PC-3 (cell line): ENCODE measurements at places on chromosomes 16 and 17.

DNA sequence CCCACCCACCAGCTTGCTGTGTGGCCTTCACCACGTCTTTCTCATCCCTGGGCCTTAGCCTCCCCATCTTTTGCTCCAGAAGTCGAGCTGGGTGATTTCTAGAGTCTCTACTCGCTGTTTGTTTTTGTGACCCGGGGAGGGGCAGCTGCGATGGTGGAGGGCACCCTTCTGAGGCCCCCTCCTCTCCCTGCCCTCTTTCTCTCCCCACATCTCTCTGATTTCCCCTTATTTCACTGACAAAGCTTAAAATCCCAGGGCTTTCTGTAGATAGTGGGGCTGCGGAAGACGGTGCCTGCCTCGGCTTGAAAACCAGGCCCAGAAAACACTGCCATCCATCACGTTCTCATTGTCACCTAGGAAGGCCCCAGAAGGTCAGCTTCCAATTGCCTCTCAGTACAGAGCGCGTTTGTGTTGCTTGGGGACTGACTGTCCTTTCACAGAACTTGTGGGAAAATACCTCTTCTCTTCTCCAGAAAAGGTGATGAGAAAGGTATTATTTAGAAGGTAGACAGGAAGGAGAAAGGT lies 95.1 kb downstream of the NTN1 start:
- DNase-seq: no peak

DNA sequence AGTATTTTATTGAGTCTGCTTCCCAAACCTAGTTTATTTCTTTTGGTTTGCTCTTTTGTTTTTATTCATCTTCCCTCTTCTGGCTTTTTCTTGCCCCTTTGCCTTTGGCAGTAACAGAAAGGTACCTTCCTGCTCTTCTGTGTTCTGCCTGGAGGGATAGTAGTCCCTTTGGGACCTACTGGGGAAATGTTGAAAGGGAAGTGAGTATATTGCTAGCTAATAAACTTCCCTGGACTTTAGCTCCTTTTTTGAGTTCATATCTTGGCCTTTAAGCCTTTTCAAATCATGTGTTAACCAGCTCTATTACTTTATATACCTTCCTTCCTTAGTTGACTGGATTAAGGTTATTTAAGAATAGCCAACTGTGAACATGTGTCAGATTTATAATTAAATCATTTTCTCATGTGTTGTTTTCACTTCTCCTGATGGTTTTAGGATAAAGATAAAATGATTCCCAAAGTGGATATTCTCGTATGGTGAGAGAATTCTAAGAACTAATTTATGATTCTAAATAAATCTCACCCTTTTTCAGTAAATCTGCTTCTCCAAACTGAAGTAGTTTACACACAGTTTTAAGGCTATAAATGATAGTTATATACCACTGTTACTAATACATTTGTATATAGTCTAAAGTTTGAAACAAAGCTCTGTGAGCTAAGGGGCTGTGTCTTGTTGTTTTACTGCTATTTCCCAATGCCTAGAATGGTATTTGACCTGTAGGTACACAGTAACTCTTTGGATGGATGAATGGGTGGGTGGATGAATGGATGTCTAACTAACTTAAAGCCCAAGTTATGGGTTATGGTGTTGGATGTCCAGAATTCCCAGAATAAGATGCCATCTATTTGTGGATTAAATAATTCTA lies 45.7 kb downstream of the OMG start:
- no peak for DNase-seq

GRCh38 chr16:57196753-57197152 lies 10.6 kb downstream of the RSPRY1 start:
- no peak for DNase-seq

DNA sequence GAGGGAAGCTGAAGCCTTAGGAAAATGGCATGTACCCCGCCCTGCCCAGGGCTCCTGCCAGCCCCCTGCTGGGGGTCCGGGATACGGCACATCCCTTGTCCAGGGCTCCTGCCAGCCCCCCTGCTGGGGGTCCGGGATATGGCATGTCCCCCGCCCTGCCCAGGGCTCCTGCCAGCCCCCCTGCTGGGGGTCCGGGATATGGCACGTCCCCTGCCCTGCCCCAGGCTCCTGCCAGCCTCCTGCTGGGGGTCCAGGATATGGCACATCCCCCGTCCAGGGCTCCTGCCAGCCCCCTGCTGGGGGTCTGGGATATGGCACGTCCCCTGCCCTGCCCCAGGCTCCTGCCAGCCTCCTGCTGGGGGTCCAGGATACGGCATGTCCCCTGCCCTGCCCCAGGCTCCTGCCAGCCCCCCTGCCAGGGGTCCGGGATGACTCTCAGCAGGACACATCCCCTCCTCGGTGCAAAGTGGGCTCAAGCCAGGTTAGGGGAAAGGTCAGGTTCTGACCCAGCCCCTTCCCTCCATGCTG lies 43.2 kb downstream of the RPH3AL start:
- DNase-seq: peak; percentile 7

DNA sequence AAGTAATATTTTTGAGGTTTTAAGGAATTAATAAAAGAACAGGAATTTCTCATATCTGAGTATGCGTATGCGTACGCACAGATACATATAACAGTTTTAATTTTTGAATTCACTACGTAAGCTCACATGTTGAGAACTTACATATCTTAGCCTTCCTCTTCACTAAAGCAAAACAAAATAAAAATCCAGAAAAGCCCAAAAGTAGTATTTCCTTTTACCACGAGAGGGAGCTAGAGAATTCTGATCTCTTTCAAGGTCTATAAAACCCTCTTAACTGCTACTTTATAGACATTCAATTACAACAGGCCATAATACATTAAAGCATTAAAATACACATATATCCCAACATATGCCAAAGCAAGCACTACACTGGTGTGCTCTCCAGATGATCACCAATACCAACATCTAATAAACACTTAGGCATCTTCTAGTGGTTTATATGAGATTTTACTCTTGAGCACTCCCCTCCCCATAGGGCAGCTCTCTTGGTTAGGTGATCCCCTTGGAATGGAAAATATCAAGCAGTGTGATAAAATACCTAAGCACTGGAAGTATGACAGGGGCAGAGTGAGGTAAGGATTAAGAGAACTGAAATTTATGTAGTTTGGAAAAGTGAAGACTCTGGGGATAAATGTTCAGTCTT lies 94.0 kb downstream of the SKAP1 start:
- DNase-seq: peak; percentile 96

DNA sequence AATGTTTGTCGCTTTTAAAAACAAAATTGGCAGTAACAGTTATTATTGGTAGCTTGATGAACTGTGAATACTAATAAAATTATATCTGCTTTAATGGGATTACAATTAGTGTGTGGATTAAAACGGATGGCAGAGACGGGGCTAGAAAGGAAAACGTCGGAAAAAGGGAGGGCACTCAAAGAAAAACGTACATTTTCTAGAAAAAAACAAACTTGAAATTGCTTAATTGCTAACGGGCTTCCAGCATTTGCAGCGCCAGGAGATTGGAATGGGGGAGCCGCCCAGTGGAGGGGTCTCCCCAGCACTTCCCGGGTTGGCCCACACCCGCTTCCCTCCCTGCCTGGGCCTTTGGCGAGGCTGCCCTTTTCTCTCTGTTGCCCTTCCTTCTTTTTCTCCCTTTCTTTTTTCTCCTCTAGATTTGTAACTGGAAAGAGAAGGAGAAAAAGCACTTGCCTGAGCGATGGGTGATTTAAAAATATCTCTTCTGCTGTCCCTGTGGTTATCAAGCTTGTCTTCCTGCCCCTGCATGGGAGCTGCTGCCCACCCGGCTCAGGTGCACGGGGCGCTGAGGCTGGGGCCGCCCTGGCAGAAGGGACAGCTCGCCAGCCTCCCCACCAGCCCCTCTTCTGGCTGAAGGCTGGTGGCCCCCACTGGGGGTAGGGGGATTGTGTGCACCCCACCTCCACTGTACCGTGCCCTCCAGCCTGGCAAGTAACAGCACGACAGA lies 5.9 kb downstream of the BAHCC1 start:
- DNase-seq: no peak

DNA sequence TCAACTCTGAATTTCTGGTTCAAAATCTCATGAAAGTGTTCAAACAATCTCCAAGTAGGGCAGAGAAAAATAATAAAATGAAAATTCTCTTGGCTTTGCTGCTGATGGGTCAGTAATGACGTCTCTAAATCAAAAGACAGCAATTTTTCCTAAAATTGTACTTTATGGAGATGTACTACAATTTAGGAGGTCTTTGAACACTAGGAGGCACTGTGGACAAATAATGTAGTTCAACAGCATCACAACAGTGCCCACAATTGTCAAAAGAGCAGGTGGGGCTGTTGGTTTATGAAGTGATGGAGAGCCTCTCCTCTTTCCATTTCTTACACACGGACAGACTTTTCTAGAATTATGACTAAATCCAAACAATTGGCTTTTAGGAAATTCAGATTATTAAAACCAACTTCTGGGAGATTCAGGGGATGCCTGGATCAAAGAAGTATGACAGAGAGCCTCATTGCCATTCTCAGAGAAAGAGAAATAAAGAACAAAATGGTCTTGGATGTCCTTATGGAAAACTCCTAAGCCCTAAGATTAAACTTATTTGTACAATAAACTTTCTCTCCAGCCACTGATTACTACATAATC lies 23.8 kb downstream of the EZH1 start:
- peak; percentile 80 for DNase-seq

DNA sequence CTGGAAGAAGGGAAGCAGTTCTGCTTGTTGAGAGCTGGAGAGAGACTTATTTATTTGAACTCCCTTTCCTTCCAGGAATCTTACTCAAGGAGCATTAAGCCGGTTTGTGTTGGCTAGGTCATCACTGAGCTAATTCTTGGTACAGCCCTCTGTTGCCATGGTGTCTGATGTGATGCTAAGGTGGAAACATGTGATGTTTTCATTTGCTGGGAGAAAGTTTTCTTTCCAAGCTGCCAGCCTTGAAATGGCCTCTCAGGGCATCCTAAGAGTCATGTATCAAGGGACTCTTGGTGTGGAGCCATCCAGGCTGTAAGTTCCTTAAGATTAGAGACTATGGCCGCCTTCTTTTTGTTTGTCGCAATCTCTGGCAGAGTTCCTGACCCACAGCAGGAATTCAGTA lies 4.2 kb downstream of the PSKH1 start:
- DNase-seq: no peak

DNA sequence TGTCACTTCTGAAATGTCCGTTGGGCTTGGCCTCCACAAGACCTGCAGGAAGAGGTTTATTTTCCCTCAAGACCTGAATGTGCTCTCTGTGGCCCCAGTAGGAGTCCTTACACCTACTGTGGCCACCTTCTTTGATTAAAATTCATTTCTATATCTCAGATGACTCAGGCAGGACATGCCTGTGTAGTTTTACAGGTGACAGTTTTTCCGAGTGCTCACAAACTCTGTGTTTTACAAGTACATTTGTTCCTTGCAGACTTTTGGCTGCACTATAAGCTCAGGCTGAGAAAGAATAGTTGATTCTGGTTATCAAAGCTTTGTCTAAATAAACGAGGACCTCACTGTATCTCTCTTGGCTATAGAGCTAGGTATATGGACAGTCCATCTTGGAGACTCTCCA lies 257.1 kb downstream of the MAP2K4 start:
- DNase-seq: no peak

- no peak for DNase-seq
Measured at GRCh38 chr17:2361010-2361760, 23.9 kb downstream of the SGSM2 start.

DNA sequence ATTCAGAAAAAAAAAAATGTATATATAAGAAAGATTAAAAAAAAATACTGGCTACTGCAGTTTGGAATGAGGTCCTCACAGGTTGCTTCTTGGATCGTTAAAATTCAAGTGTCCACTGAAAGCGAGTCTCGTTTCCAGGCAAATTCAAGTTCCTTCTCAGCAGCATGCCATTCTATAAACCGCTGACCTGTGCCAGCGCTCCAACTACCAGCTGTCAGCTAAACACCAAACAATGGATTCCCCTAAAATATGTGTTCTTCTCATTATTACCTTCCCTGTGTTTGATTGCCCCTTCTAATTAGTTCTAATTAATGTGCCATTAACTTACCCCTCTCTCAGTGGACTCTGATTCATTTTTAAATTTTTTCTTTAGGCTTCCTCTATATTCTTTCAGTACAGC lies 92.4 kb downstream of the DNAH9 start:
- no peak for DNase-seq

DNA sequence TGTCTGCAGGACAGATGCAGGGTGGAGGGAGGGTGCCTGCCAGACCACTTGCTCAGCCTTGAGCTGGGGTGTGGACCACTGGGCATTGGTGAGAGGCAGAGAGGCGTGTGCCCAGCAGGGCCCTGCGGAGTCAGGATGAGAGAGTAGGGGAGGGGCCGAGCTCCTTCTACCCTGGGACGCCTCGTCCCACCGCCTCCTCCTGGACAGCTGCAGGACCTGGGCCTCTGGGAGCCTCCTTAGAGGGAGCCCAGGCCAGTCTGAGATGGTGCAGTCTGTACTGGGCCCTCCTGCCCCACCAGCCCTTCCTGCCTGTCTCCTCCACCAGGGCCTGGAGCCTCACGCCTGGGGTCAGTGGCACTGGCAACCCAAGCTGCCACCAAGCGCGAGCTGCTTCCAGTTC lies 35.9 kb upstream of the ACSF3 start:
- DNase-seq: no peak

GRCh38 chr17:6928193-6928592 lies 67.7 kb upstream of the ALOX12 start:
- DNase-seq: no peak

DNA sequence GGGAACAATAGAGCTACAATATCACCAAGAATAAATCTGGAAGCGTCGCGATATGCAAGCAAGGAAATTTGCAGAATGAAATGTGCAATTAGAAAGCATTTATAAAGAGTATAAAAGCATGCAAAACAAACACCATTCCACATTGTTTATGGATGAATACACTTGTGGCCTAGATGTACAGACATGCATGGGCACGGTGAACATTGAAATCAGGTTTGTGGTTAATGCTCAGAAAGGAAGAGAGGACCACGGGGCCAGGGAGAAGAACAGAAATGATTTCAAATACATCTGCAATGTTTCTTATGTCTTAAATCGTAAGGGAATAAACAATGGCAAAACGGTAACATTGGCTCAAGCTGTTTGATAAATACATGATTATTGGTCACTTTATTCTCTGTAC lies 235.9 kb downstream of the FOXL1 start:
- DNase-seq: no peak

DNA sequence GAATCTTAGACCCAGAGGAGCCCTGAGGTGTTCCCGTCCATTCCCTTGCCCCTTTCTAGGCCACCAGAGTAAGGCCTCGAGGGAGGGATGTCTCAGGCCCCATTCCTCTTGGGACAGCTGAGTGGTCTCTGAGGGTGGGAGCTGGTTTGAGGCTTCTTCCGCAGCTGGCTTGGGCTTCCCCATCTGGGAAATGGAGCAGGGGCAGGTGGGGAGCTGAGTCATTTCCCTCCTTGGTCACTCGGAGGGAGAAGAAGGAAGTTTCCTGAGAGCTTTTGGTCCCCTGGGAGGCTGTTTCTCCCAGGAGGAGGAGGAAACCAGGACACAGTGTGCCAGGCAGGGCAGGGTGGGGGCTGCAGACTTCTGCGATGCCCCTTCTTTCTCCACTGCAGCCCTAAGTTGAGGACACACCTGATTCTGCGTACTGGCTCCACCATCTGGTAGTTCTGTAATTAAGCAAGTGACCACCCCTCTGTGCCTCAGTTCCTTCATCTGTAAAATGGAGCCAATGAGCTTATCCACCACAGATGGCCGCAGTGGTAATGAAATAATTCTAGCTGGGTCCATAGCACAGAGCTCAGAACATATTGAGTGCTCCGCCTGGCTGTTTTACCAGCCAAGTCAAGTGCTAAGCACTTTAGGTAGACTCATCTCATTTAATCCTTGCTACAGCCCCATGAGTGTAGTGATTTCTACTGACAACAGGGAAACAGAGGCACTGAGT lies 1.6 kb upstream of the KCNJ12 start:
- DNase-seq: peak; percentile 45
